ENCODE measurements at places on chromosomes 6 and 20. TPM values are rescaled to one million over a fixed set of nuclear protein-coding genes. Genes with fewer than 3 reads are reported as not detected.

MTFR2 gene
- 0.16 TPM for total RNA-seq

GNAS-AS1 gene
- total RNA-seq, result 0.43 TPM

SEL1L2 gene
- not detected for total RNA-seq

RIPOR2 gene
- 0.34 TPM for total RNA-seq

ATXN1 gene
- 23.3 TPM for total RNA-seq

HLA-DMB gene
- 0.09 TPM for total RNA-seq

SNX21 gene
- 80.1 TPM for total RNA-seq

VGLL2 gene
- total RNA-seq, result not detected

CTCFL gene
- total RNA-seq, result not detected

CST2 gene
- total RNA-seq, result not detected

BPIFA1 gene
- not detected for total RNA-seq

SEMG1 gene
- total RNA-seq, result not detected

TREML2 gene
- not detected for total RNA-seq

FAM120B gene
- total RNA-seq, result 13.7 TPM

BPIFB1 gene
- not detected for total RNA-seq

BPIFB2 gene
- total RNA-seq, result not detected

DZANK1 gene
- 0.47 TPM for total RNA-seq

OARD1 gene
- total RNA-seq, result 12.5 TPM

LY6G5B gene
- 4.0 TPM for total RNA-seq

WRNIP1 gene
- 31.6 TPM for total RNA-seq

RFX6 gene
- total RNA-seq, result not detected

RIPPLY2 gene
- total RNA-seq, result not detected

LY6G6D gene
- total RNA-seq, result not detected

ZBTB12 gene
- 14.6 TPM for total RNA-seq

PPP1R14C gene
- total RNA-seq, result 0.17 TPM

CLPSL1 gene
- not detected for total RNA-seq

SAMD5 gene
- 0.26 TPM for total RNA-seq

LIME1 gene
- 3.0 TPM for total RNA-seq

IL20RA gene
- total RNA-seq, result 0.17 TPM

OTOR gene
- not detected for total RNA-seq

PRPF6 gene
- 65.7 TPM for total RNA-seq

SLC32A1 gene
- total RNA-seq, result not detected

KIFC1 gene
- 2.7 TPM for total RNA-seq

SPATS1 gene
- total RNA-seq, result not detected

EPHA7 gene
- total RNA-seq, result 0.32 TPM

GHRH gene
- not detected for total RNA-seq

ELOVL2 gene
- not detected for total RNA-seq

SLC2A10 gene
- 40.6 TPM for total RNA-seq

PLCB4 gene
- total RNA-seq, result 8.2 TPM

CYP24A1 gene
- 0.09 TPM for total RNA-seq

ARMC2 gene
- total RNA-seq, result 2.7 TPM

LY6G6F gene
- not detected for total RNA-seq

REPS1 gene
- 22.1 TPM for total RNA-seq

SDC4 gene
- total RNA-seq, result 78.1 TPM

AARS2 gene
- total RNA-seq, result 16.2 TPM

DBNDD2 gene
- 0.34 TPM for total RNA-seq

SNAI1 gene
- total RNA-seq, result 0.47 TPM

WFDC12 gene
- total RNA-seq, result not detected
